Neural crest cell (in vitro differentiated cells): ENCODE measurements at places on chromosomes 12 and 14.

DNA sequence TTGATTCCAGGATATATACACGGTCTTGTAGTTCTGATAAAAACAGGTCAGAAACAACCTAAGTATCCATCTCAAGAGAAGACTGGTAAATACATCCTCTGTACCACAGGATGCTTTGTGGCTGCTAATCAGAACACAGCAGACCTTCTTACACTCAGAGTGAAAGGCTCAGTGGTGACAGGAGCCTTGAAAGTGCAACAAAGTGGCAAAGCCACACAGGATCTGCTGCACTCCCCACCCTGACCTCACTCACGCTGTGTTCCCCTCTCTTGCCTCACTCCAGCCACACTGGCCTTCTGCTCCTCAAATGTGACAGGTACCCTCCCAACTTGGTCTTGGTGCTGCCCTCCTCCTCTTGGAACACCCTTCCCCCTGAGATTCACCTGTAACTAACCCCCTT lies 98.1 kb upstream of the GRIP1 start:
- DNase-seq, result no peak

DNA sequence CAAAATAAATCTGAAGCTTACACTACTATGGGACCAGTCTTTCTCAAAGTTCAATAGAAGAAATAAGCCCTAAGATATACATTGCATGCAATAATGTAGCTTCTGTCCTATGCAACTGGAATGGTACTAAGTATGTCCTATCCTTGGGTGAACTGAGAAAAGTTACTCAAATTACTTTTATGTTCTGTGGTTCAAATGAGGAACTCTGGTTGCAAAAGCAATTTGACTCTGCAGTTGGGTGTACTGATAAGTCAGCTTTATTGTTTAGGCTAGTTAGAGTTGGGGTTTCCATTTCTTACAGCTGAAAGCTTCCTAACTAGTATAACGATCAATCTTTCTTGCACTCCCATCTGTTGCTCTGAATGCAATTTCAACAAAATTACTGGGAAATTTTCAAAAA lies 29.2 kb downstream of the GPR135 start:
- DNase-seq, result no peak

DNA sequence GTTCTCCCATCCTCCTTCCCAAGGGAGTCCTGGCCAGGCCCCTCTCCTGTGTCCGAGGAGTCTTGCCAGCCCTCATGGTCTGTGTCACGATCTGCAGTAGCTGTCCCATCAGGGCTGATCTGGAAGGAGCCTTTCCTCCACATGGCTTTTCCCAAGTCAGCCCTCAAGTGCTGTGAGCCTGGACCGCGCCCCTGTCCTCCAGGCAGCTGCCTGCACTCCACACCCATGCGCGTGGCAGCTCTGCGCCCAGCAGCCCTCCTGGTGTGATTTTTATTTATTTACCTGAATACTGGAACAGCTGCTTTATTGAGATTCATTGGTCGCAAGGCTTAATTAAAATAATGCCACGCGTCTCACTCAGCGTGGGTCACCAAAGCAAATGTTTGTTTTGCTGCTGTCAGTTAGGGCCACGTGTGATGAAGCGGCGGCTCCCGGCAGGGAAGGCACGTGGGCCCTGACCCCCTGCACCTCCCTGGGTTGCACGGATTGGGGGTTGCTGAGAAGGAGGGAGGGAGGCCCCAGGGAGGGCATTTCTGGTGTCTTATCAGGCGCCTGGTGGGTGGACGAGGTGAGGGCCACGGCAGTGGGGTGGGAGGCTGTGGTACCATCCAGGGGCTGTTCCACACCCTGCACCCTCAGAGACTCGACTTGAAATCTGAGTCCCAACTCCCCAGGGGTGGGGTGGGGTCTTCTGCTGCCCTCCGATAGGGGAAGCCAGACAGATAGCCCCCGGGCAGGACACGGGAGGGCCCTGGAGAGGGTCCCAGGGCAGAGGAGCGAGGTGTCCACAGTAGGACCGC lies 206.3 kb upstream of the C14orf180 start:
- DNase-seq, result no peak

GRCh38 chr12:116194935-116195431 lies 82.5 kb downstream of the MED13L start:
- DNase-seq, result no peak

- no peak for DNase-seq
Measured at GRCh38 chr12:51911788-51912711, 4.7 kb downstream of the ACVRL1 start.

DNA sequence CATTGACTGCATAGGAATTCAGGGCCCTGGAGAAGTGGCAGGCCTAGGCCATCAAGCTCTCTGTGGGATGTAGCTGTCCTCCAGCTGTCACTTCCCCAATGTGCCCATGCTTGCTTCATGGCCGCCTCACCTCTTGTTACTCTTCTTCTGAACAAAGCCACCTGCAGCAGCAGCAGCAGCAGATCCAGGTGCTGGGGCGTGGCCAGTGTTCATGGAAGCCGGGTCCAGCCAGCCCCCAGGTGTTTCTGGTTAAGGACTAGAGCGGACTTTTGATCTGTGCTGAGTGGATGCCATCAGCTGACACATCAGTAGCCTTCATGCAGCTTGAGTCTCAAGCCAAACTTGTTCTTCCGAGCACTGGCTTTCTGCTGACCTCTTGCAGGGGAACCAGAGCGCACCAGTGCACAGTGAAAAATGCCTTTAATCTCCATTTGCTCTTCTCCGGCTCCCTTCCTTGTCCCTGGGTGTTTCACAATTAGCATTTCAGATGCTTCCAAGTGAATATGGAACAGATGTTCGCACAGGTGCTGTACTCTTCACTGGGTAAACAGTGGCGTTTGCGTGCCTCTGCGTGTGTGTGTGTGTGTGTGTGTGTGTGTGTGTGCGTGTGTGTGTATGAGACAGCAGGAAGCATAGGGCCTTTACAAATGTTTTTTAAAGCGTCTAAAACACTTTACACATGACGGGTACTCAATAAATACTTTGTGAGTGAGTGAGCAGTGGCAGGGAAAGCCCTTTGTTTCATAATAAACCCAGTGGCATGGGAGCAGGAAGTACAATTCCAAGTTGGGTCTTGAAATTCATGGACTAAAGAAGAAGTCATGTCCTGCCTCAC lies 20.1 kb downstream of the TPCN1 start:
- no peak for DNase-seq

DNA sequence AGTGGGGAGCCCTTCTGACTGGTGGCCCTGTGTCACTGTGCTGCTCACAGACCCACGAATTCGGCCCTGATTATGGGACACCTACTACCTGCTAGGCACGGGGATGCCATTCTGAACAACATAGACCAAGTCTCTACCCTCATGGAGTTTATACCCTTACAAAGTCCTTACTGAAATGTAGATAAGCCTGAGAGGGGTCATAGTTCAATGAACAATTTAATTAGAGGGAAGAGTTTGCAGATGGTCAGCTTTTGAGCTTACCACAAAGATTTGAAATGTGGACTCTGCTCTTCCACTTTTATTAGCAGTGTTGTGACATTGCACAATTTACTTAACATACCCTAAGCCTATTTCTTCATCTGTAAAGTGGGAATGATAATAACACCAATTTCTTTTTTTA lies 161.1 kb downstream of the MYRFL start:
- DNase-seq, result no peak

- DNase-seq, result no peak
Measured at GRCh38 chr14:52052288-52052943, 16.4 kb downstream of the NID2 start.

DNA sequence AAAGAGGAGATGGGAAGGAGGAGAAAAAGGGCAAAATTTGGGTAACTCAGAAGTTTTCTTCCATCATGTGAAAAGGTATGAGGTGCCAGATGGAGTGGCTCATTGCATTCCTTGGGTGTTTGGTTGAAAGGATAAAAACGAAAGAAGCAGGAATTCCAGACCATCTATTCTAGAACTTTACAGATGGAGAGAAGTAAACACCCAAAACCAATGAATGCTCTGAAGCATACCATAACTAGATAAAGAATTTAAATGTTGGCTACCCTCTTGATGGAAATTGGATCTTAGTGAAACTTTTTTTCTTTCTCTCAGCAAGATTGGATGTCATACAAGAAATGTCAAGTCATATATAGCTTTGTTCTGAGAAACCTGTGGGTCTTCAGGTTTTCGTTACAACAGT lies 175.6 kb upstream of the FAR2 start:
- DNase-seq, result no peak

GRCh38 chr12:38872156-38872555 lies 33.2 kb downstream of the CPNE8 start:
- DNase-seq, result no peak

DNA sequence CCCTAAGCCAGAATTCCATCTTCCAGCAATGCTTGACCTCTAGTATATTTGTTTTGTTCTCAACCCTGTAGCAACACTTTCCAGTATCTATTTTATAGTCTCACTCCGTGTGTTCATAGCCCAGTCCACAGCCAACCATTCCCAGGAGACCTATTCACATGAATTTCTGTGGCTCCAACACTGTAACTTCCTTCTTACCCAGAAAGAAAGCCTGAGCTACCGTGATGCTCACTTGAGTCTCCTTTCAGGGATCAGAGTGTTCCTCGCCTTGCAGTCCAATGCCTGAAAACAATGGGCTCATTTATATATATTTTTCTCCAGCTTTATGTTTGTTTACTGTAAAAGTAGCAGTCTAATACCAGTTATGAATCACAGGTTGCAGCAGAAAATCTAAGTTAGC lies 645.0 kb upstream of the NOVA1 start:
- DNase-seq, result no peak

DNA sequence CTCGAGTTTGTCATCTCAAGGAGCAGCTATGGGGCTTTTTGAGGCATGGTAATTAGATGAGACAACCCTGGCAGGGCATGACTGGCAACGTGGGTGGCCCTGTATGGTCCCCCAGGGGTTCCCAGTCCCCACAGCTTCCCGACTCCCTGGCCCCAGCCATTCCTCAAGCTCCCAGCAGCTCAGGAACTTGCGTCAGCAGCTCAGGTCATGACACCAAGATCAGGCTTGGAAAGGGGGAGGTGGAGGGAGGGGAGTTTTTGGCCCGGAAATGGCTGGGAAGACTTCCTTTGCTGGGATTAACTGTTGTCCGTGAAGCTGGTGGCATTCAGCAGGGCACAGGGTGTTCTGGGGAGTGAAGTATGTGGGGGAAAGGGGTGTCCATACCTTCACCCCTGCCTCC lies 10.4 kb upstream of the NRIP2 start:
- DNase-seq, result no peak
